ENCODE measurements at places on chromosomes 7 and 10.
A peak's percentile ranks its signal among the peaks of the same experiment; 100 is the strongest.

DNA sequence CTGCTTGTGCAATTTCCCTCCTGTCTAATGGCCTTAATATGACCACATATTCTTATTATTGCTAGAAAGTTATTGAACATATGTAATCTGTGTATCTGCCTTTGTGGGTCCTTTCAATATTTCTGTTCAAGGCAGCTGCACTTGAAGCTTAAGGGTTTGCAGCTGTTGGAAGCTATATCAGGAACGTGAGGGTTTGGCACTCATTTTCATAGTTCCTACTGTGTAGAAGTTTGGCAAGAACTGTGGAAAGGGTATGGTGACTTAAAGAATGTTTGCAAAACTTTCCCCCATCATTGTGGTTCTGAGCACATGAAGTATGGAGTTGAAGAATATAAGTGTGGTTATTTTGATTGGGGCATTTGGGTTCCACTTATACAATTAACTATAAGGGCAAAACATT lies 144.7 kb upstream of the SEMA3A start:
- no peak for DNase-seq

- no peak for DNase-seq
Measured at GRCh38 chr7:44330331-44330730, 4.9 kb upstream of the CAMK2B start.

GRCh38 chr7:88455696-88456095 lies 149.0 kb upstream of the STEAP4 start:
- DNase-seq: no peak

- DNase-seq: no peak
Measured at GRCh38 chr10:61063901-61064300, 119.9 kb upstream of the RHOBTB1 start.

DNA sequence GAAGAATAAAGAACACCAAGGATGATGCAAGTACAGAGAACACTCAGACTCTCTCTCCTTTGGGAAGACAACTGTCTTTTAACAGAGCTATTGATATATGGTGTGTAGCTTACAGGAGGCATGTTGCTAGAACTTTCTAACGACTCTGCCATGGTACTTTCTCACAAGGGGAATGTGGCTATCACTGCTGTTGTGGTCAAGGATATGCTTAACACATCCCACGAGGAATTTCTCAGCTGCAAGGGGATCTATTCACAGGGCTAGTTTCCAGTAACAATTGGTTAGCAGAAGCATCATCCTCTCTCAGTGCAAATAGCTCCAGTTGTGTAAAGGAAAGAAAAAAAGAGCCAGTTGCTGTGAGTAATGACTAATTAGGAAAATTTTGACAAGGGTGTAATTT lies 826.0 kb downstream of the SORCS1 start:
- DNase-seq: no peak

GRCh38 chr7:102289057-102289456 lies 2.4 kb downstream of the SH2B2 start:
- DNase-seq: no peak

GRCh38 chr7:131188367-131189339 lies 139.0 kb upstream of the MKLN1 start:
- peak; percentile 77 for DNase-seq

DNA sequence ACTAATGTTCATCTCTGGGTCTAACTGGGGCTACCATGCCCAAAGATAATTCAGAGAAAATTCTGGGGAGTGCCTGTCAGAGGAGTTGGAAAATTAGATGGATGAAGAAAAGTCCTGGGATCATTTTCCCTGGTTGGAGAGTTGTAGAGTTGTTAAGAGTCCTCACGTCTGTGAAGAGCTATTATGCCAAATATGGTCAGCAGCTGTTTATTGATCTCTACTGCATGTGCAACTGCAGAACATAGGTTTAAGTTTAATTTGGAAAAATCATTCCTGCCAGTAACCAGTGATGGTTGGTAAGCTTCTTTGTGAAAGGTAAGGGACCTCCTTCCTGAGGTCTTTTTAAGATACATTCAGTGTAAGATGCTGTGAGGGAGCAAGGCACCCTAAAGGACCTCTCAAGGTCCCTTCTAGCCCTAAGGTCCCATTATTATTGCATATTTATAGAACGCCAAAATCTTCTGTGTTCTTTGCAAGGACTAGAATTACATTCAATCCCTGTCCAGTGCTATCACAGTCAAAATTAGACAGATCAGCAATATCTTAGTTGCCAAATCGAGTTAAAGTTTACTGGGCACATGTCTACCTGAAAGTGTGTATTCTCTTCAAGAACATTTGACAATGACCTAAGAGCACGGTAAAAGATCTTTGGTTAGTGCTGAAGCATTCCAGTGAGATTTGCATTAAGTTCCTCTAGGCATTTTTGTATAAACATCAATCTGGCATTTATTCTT lies 62.7 kb downstream of the VTI1A start:
- DNase-seq: no peak

- DNase-seq: no peak
Measured at GRCh38 chr7:108637049-108637621, 67.5 kb downstream of the DNAJB9 start.

DNA sequence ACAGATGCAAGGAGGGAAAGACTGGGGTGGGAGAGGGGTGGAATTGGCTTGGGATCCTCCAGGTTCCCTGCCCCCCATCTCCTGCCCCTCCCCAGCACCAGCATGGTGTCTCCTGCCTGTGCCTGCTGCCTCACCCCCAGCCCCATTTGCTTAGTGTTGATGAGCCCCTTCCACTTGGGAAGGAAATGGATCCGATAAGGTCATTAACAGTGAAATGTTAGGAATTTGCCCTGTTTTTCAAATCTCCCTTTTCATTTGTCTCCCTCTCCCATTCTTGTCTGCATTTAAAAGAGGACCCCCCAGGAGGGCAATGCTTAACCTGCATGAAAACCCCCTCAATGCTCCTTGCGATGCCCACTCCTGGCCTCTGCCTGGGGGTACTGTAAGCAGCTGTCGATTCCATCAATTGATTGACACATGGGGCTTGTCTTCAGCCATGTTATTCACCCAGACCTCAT lies 51.5 kb downstream of the HK1 start:
- no peak for DNase-seq

DNA sequence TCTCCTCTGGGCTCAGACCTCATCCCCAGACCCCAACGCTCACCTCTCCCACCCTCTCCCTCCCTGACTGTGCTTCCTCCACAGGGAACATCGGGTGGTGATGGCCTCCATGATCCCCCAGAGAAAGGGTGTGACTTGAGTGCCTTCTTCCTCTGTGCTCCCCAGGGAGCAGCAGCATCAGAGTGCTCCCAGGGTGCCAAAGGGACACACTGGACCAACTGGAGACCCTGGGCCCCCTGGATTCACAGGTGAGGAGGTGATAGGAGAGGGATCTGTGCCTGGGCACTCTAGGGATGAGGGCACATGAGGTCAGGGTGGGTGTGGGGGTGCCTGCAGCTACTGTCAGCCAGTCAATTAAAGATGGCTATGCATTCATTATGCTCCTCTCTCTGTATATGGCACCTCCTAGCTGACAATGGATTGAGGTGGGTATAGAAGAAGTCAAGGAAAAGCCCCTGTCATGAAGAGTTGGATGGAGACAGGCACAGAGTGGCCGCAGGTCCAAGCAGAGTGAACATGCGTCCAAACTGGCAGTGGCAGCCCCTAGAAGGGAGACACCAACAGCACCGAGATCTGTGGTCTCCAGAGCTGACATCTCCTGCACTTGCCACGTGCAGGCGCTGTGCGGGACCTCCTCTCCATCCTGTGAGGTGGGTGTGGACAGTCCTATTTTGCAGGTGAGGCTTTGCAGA lies 15.5 kb upstream of the VOPP1 start:
- DNase-seq: no peak

DNA sequence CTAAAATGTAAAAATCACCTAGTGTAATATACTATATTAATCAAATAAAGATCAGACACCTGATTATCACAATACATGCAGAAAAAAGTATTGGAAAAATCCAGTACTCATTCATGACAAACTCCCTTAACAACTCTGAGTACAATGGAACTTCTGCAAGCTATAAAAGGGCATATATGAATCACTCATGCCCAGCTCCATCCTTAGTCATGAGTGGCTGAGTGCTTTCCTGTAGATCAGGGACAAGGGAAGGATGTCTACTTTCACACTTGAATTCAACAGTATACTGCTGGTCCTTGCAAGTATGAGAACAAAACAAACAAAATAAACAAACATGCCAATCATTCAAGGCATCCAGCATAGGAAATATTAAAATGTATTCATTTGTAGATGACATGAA lies 116.5 kb downstream of the ADARB2 start:
- DNase-seq: no peak

- no peak for DNase-seq
Measured at GRCh38 chr10:30134171-30134945, 75.0 kb upstream of the JCAD start.

- DNase-seq: no peak
Measured at GRCh38 chr10:132538031-132538789, 623 bp downstream of the INPP5A start.

GRCh38 chr10:24993237-24993958 lies 22.6 kb downstream of the ENKUR start:
- no peak for DNase-seq

DNA sequence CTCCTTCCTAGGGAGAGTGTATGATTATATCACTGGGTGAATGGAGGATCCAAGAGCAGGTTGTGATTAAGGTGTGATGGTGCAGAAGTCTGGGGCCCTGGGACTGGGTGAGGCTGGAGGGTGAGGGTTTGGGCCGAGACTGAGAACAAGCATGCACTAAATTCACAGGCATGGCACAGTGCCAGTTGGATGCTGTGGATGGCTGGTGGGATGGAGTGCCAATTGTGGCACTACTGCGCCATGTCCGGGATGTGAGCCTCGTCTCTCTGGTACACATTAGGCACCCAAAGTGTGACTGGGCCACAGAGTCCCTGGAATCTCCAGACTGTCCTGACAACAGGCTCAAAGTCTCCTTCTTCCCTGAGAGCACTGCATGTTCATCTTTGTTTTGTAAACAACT lies 208.1 kb downstream of the EMX2 start:
- no peak for DNase-seq

GRCh38 chr10:132716691-132717490 lies 69.1 kb downstream of the NKX6-2 start:
- no peak for DNase-seq

GRCh38 chr10:96716390-96716789 lies 3.9 kb downstream of the PIK3AP1 start:
- DNase-seq: no peak

- no peak for DNase-seq
Measured at GRCh38 chr7:112280267-112280666, 73.8 kb downstream of the ZNF277 start.

GRCh38 chr10:75845176-75845947 lies 413.9 kb downstream of the LRMDA start:
- no peak for DNase-seq

DNA sequence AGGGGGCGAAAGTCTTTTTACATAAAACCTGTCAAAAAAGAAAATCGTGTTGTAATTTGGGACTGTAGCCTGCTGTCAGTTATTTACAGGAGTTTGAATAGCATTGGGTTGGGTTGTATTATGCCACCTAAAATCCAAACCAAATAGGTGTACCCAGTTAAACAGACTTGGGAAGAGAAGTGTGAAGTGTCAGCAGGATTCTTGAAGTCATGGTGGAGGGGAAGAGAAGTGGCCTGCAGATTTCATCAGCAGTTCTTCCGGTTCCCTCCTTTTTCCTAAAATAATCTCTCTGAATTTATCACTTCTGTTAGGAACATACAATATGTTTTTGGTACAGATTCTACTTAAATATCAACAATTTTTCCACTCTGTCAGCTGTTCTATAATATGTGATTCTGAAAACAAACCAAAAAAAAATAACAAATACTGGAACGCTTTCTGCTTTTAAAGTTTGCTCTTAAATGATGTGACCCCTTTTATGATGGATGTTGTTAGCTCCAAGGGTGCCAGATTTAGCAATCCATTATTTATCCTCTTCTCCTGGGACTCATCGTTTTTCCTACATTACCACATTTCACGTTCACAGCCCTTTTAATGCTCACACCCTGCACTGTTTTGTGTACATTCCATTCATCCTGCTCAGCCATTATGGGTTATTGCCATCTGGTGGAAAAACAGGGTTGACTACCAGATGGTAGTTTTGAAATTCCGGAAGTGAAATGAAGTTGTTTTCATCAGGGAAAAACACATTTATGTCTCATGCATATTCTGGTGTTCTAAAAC lies 18.7 kb upstream of the ARHGAP12 start:
- no peak for DNase-seq

DNA sequence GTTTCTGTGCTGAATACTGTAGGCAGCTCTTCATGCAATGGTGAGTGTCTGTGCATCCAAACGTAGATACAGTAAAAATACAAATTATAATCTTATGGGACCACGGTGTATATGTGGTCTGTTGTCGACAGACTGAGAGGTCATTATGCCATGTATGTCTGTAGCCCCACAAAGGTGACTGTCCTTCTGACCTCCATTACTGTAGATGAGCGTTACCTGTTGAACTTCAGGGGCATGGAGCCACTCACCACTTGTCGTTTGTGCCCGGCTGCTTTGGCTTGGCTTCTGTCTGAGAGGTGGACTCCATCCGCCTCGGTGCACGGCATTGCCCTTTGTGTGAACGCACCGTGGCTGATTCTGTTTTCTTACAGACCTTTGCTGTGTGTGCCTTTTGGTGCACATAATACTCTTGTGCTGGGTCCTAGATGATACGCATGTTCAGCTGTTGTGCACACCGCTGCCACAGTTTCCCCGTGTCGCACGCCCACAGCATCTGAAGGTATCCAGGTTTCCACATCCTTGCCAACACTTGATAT lies 2.9 kb downstream of the UBE3C start:
- DNase-seq: no peak

GRCh38 chr7:31563951-31564350 lies 50.1 kb downstream of the ITPRID1 start:
- DNase-seq: no peak

GRCh38 chr7:767580-767940 lies 40.5 kb upstream of the PRKAR1B start:
- no peak for DNase-seq

DNA sequence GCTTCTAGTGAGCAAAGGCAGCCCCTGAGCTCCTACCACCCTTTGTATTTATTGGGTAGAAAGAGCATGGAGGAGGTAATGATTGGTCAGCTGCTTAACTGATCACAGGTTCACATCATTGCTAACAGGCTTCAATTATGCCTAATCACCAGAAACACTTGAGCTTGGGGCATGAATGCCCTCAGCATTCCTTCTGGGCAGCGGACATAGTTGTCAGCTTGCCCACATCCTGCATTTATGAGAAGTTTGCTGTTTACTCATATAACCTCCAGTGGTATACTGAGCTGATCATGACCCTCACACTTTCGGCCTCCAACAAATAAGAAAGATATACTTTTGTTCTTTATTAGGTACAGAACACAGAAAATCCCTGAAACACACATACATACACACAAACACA lies 140.3 kb upstream of the ODAD2 start:
- DNase-seq: no peak

DNA sequence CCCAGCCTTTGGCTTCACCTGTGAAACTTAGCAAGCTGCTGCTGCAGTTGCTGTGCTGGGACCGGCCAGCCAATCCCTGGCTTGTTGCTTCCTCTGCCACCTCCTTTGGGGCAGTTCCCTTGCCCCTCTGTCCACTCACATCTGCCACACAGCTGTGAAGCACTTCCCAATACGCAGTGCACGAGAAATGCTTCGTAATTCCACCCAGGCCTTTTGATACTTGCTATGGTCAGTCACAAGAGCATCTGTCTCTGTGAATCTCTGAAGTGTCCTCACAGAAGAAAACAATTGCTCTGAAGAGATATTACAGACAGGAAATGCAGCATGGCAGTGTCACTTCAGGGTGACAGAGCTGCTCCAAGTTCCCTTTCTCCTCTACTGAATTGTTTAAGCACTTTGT lies 208.5 kb downstream of the PTEN start:
- no peak for DNase-seq
